ENCODE measurements at places on chromosomes 6 and 20. TPM values are rescaled to one million over a fixed set of nuclear protein-coding genes. Genes with fewer than 3 reads are reported as not detected.

GRCh38 chr6:29675561-29675960, 5.4 kb downstream of the ZFP57 start:
- DNase-seq, result no peak

- peak; percentile 18 for DNase-seq
Measured at GRCh38 chr6:30465595-30466306, 23.6 kb upstream of the HLA-E start.

- DNase-seq, result peak; percentile 7
Measured at GRCh38 chr6:8432614-8433013, 2.7 kb downstream of the SLC35B3 start.

- DNase-seq, result peak; percentile 19
Measured at GRCh38 chr20:7375905-7376304, 564.4 kb downstream of the HAO1 start.

DNA sequence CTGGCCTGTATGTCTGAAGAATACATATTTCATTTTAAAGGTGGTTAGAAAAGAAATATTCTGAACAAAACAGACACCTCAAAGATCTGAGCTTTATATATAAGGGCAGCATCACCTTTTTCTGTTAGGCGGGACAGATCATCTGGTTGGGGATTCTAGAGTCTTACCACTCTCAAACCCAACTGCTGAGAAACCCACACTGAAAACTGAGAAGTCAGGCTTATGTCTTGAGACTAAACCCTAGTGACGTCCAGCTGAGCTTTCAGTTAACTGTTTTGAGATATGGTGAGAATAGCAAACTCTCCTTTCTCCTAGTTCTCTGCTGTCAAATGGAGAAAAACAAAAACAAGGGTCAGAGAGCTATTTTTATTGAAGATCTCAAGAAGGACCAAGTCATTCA, 63.7 kb upstream of the CCN6 start:
- DNase-seq, result no peak

DNA sequence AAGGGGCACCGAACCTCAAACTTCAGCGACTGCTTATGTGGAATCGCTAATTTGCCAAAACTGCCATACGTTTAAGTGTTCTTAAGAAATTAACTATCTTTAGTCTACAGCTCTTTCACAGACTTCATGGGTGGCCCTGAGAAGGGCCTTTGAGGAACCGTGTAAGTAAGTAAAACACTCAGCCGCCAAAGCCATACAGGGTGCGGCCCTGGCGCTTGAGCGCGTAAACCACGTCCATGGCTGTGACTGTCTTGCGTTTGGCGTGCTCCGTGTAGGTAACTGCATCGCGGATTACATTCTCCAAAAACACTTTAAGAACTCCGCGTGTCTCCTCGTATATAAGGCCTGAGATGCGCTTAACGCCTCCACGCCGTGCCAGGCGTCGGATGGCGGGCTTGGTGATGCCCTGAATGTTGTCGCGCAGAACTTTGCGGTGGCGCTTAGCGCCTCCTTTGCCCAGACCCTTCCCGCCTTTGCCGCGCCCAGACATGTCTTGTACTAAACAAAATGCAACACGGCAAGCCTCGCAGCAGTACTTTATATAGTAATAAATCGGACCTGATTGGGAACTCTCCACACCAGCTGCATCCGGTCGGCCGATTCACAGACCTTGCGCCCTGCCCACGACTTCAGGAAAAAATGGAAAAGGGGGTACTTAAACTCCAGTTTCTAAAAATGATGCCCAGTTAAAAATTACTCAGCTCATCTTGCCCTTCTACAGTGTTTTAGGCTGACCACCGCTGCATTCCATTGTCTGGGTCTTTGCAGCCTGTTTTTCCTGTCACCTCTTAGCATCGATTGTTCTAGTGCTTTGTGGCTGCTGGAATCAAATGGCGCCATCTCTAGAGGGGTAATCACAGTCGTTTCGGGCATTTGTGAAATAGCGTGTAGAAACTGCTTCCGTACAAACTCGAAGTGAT, 38.9 kb downstream of the OR2B2 start:
- DNase-seq, result peak; percentile 78

DNA sequence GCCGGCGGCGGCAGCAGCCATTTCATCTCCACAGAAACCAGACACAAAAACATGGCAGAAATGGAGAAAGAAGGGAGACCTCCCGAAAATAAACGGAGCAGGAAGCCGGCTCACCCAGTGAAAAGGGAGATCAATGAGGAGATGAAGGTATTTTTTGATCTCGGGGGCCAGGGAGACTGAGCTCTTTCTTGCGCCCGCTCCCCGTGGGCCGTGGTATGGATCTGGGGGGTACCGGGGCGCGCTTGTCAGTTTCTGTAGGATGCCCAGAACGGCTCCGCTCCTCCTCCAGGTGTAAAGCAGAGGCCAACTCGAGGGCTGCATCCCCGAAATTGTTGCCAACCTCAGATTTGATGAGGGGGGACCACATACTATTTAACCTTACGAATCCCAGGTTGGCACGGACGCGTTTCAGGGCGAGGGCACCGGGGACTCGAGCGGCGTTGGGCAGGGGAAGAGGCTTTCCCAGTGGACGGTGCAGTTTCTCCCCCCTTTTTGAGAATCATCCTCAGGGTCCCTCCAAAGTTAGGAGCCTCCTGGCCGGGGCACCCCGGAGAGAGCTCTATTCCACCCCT, 735 bp downstream of the SOBP start:
- no peak for DNase-seq

- DNase-seq, result no peak
Measured at GRCh38 chr6:42084889-42085288, 34.6 kb downstream of the TAF8 start.

- DNase-seq, result no peak
Measured at GRCh38 chr6:114714836-114715507, 372.1 kb upstream of the HS3ST5 start.

DNA sequence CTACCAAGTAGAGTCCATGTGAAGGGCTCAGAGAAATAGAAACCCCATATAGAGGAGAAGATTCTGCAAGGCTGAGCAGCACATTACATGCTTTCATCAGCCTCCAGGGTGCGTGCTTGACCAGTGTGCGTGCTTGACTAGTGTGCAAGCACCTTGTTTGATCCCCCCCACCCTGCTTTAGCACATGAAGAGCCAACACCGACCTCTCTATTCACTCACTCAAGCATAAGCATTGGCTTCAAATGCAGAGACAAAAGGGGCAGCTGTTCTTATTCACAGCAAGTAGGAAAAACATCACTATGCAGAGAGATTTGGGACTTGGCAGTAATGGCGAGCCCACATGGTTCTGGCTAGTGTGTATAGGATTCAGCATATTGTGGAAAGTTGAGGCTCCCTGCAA, 278.7 kb upstream of the RNF217 start:
- no peak for DNase-seq

- peak; percentile 54 for DNase-seq
Measured at GRCh38 chr6:19669206-19669605, 168.0 kb upstream of the ID4 start.

DNA sequence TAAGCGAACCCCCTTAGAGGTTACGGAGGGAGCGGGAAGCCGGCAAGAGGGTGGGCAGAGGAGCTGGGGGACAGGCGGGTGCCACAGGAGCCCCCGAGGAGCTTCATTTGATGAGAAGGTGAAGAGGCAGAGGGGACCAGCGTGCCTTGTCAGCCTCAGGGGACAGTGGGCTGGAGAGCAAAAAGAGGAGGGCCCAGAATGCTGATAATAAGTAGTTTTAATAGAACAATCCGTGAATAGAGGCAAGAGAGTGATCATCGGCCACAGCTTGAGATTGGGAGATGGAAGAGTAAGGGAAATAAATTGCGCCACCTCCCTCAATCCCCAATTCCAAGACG, 1.3 kb downstream of the COL19A1 start:
- DNase-seq, result peak; percentile 24

- peak; percentile 48 for DNase-seq
Measured at GRCh38 chr6:26056583-26057350, 30.5 kb upstream of the HFE start.

- no peak for DNase-seq
Measured at GRCh38 chr20:44031781-44032582, 117.3 kb downstream of the TOX2 start.

DNA sequence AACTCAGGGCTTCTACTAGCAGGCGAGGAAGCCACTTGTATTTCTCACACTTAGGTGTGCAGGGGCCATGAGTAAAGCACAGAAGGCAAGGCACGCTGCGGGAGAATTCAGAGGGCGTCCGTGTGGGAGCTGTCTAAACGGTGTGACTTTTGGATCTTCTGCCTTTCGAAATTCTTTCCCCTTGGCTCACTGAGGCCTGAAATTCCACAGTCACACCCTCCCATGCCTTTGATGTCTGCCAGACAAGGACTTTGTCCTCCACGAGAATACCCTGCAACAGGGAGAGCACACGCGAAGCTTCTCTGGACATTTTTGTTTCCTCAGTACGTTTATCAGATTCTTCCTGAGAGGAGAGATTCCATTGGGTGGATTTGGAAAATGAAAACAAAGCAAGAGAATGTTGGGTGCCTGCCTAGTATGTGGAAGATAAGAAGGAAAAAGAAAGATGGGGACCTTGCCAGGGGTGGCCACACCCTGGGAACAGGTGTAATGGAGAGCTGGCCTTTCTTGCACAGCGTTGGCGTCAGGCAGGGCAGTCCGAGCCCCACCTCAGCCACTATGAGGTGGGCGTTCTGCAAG, 235.7 kb downstream of the MYLK4 start:
- DNase-seq, result no peak

- no peak for DNase-seq
Measured at GRCh38 chr6:68080074-68080473, 555.0 kb upstream of the ADGRB3 start.

DNA sequence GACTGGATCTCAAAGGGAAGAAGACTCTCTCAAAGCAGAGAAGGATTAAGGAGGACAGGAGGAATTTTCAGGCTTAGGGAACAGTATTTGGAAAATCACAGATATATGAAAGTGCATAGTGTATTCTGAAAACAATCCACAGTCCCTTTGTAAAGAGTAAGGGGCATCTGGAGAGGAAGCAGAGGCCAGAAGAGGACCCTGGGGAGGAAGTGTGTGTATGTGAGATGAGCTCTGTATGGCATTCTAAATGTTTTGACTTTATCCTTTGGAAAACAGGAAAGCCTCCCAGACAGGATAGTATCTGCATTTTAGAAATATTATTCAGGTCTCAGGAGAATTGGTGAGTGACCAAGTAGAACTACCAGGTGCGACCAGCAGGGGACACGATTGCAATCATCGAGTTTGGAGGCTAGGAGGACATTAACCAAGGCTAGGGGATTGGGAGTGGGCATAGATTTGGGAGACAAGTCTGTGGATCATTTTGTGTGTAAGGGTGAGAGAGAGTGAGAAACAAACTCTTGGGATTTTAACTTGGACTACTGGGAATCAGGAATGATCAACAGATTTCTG, 38.3 kb upstream of the FAM184A start:
- DNase-seq, result peak; percentile 13

- peak; percentile 77 for DNase-seq
Measured at GRCh38 chr6:52503323-52503747, 73.5 kb downstream of the TRAM2 start.

DNA sequence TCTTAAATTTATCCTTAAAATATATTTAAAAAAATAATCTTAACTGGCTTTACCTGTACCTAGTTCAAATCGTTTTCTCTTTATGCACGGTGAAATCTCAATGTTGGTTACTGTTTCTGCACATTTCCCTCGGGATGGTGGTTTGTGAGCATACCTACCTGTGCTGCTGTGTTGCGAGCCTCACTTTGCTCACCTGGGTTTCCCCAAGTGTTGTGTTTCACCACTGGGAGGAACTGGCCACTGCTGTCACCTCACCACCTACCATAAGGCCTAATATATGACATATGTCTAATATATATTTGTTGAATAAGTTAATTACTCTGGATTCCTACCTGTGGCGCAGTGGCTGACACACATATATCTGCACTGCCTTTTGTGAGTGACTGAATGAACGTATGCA, 493.5 kb upstream of the FLRT3 start:
- DNase-seq, result no peak

DNA sequence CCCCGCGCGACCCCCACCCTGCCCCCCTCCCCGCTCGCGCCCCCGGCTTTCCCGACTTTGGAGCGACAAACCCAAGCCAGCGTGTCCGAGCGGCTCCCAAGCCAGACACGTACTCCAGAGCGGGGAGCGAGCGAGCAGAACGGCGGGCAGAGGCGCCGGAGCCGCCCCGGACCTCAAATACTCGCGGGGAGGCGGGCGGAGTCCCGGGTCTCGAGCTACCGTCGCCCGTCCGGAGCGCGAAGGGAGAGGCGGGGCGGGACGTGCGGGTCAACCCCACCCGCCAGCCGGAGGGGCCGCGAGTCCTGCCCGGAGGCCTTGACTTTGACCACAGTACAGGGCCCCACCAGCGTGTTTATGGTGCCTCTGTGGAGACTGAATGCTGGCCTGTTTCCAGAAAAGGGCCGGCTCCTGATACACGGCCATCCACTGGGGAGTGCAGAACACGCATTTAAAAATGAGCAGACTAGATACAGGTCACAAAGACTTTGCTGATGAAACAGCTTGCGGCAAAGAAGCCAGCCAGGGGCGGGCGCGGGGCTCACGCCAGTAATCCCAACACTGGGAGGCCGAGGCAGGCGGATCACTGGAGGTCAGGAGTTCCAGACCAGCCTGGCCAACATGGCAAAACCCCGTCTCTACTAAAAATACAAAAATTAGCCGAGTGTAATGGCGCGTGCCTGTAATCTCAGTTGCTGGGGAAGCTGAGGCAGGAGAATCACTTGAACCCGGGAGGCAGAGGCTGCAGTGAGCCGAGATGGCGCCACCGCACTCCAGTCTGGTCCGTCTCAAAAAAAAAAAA, at the start of gene SERPINB6:
Gene SERPINB6 (minus strand): TSS at position 148 of the 799 bp plus-strand sequence. CDS start 12,235 bp downstream, outside the sequence.
- DNase-seq, result peak; percentile 81

The KHDC1 gene
- total RNA-seq, result 0.13 TPM

The CALHM4 gene
- total RNA-seq, result not detected

The TEAD3 gene
- 12.0 TPM for total RNA-seq

The EBF4 gene
- total RNA-seq, result 0.76 TPM

The NKX2-2 gene
- total RNA-seq, result not detected

The SLC26A8 gene
- not detected for total RNA-seq

The SLC13A3 gene
- total RNA-seq, result 0.89 TPM

All from GM23248 (cell line).